ENCODE measurements at places on chromosomes 4 and X.
A peak's percentile ranks its signal among the peaks of the same experiment; 100 is the strongest.

- no peak for DNase-seq
These were observed 41.3 kb downstream of the TRAPPC11 start for GRCh38 chr4:183700407-183700806.

GRCh38 chr4:7704625-7705024 lies 235.0 kb downstream of the AFAP1 start:
- DNase-seq, result no peak

DNA sequence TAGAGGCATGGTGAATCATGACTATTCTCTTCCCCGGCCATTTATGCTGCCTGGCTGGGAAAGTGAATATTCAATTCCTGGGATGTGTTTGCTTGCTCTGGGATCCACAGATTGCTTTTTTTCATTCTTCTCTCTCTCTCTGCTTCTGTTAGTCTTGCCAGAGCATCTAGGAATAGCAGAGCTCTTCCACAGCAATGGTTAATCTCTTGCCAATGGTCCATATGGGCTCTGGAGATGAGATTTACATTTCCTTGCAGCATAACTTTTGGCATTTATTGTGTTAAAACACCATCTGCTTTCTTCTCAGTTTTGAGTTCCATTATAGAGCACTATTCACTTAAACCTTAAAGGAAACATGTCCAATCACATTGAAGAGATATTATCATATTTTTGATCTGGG lies 59.2 kb upstream of the GUCY1A1 start:
- DNase-seq, result no peak

- no peak for DNase-seq
These were observed 12.5 kb upstream of the UVSSA start for GRCh38 chr4:1334579-1334895.

- DNase-seq, result peak; percentile 76
These were observed 165.6 kb upstream of the S100G start for GRCh38 chrX:16484338-16484737.

- no peak for DNase-seq
These were observed 21.5 kb upstream of the HTRA3 start for GRCh38 chr4:8248091-8248490.

GRCh38 chr4:78726546-78726945 lies 49.6 kb upstream of the BMP2K start:
- no peak for DNase-seq

GRCh38 chrX:154375156-154375504 lies 696 bp upstream of the FLNA start:
- DNase-seq, result no peak

DNA sequence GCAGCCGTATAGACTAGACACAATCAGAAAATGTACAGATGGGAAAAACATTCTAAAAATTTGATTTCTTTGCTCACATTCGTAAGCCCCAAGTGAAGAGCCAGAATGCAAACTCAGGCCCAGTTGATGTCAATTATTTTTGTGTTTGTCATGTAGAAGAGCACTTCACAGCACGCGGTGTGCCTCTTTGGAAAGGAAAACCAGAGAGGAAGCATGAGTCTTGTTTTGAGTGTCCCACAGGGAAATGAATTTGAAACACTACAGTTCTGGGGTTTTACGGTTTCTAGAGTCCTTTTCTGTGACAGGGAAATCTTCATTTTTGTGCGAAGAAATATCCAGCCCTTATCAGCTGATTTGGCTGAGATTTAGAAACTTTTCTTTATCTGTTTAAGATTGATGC lies 554.6 kb upstream of the BOD1L1 start:
- DNase-seq, result no peak

DNA sequence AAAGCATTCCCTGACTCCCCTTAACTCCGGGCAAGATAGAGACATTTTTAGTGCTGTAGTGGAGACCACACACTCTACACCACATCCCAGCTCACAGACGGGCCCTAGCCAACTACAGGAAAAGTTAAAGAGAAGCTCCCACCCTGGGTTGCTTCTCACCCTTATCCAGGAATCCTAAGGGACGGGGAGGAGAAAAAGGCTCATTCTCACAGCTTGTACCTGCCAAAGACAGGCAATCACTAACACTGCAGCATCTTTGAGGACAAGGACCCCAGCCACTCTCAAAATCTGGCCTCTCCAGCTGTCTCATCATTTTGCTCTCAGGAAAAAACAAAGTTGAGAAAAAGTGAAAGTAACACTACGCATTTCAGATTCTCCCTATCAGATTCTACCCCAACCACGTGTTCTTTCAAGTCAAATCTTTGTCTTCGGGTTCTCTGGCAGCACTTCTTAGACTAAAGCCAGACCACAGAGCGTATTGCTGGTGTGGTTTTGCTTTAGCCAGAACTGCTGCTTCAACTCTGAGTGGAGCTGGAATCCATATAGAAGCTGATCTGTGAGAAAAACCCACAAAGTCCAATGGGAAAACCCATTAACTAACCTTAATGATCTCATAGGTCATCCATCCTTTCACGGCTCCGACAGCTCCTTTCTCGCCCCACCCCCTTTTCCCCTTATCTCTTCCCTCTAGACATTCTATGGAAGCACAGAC lies 605.9 kb upstream of the DIPK2B start:
- DNase-seq, result peak; percentile 89

DNA sequence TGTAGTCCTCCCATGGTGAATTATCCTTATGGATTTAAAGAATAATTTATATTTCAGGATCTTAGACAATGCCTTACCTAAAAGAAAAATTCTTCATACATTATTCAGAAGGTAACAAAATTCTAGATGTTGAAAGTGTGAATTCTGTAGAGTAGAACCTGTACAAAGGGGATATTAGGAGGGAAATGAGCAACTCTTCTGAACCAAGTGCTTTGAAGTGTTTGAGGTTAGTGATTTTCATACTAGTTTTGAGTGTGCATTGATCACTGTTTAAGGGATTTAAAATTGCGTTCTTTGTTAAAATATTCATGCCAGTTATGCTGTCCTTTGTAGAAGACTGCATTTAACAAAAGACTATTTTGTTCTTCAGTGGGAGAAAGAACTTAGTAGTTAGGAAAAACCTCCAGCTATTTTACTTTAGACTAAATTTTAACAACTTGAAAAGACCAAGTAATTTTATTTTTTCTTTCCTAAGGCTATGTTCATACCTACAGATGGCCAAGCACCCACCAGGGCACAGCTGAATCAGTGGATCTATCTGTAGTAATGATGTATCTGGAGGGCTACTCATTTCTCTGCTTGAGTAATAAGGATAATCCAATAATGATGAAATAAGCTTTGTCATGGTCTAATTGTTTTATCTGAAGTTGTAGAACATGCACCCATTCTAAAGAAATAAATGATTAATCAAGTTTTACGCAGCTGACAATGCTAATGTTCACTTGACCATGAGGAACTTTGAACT lies 134.3 kb upstream of the RPS6KA6 start:
- no peak for DNase-seq

- no peak for DNase-seq
These were observed 655 bp downstream of the HELT start for GRCh38 chr4:185018834-185019455.

- no peak for DNase-seq
These were observed 123.9 kb downstream of the MID1 start for GRCh38 chrX:10496345-10496965.

GRCh38 chr4:38837334-38837733 lies 19.3 kb downstream of the TLR6 start:
- DNase-seq, result no peak

DNA sequence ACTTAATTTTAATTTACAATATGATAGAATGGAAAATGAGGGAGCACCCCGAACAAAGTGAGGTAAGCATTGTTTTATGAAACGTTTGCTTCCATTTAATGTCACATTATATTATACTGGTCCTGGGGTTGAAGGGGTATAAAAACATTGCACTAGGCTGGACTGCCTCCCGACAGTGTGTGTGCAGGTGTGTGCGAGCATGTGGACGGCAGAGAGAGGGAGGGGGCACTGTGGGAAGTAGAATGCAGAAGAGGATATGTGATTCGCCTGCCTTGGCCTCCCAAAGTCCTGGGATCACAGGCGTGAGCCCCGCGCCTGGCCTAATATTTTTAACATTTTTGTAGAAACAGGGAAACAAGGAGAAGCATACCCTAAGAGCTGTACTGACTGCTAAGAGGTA lies 36.0 kb downstream of the IRF2 start:
- DNase-seq, result no peak

GRCh38 chr4:39950861-39951481 lies 26.7 kb downstream of the PDS5A start:
- no peak for DNase-seq

DNA sequence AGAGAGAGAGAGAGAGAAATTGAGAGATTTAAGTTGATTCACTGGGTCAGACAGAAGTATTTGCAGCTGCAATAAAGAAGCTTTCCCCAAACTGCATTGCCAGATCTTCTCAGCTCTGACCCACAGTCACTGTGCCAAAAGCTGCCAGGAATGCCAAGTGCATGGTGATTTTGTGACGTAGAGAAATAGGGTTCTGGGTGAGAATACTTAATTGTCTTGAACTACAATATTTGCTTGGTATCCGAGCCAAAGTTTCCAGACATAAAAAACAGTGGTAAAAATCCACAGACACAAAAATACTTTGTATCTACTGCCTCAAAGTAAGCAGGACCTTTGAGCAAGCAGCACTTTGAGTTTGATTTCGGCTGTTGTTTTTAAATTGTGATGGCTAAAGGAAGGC lies 331.1 kb downstream of the GRID2 start:
- no peak for DNase-seq

DNA sequence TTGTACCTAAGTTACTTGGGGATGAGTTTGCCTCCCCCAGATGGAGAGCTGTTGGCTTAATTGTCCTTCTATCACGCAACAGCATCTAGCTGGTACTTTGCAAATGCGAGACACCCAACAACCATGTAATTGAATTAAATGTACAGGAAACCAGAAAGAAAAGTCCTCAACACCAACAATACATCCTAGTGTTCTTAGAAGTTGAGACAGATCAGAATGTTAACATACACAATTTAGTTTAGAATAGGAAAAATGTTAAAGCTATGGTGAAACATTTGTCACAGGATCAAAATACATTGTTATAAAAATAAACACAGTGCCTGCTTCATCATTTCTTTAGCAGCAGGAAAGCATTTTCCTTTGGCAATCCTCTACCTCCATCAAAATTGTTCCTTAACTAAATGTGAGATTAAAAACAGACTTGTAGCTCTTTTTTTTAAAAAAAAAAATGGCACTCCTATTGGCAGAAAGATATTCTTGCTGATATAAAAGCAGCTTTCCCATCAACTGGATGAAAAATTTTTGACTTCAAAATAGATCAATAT lies 163.1 kb upstream of the MID1 start:
- DNase-seq, result no peak

GRCh38 chr4:1705732-1706131 lies 6.4 kb downstream of the SLBP start:
- no peak for DNase-seq

- DNase-seq, result no peak
These were observed 66.1 kb downstream of the NR3C2 start for GRCh38 chr4:148376151-148376550.

DNA sequence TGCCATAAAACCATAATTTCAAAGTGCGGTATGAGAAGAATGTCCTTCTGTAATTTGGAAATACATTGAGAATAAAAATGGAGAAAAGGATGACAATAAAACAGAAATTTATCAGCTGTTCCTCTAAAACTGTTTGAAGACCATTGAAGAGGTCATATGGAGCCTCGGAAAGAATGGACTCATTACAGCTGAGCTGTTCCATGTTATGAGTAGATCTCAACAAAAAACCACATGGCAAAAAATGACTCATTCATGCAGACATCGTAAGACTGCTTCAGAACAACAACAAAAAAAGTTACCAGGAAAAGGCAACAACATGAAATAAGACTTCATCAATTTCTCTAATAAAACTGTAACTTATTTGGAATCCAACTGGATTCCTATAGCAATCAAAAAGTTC lies 39.7 kb downstream of the AKAP4 start:
- no peak for DNase-seq

DNA sequence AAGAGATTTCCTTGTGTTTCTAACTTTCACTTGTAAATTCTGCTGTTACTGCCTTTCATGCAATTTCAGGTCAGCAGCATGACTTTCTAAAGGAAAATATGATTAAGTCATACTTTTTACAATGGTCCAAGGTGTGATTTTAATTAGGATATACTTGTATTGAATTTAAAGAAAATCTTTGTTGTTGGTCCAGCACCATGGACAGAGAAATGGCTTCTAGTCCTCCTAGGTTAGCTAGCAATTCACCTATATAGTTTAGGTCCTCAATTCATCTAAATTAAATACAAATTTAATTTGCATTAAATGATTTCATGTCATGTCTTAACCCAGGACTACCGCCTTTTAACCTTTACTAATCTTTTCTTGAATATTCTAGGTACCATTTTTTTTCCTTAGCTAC lies 304.9 kb upstream of the RPS6KA3 start:
- no peak for DNase-seq

GRCh38 chr4:162700815-162701361 lies 465.8 kb downstream of the NAF1 start:
- DNase-seq, result no peak

- DNase-seq, result no peak
These were observed 100.2 kb upstream of the OTUD4 start for GRCh38 chr4:145280541-145280940.

DNA sequence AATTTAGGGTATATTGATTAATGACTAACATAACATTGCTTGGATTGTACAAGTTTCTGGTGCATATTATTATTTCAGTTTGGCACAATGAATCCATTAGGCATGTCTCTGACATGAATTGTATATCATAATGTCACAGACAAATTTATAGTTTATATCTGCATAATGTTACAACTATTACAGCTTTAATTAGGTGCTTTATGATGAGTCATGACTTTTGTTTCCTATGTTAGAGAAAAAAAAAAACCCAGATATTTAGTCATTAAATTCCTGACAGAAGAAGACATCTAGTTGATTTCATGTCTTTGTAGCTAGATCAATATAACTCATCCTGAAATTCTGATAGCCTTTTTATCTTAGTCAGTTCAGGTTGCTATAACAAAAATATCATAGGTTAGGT lies 385.7 kb upstream of the EPHA5 start:
- DNase-seq, result no peak

DNA sequence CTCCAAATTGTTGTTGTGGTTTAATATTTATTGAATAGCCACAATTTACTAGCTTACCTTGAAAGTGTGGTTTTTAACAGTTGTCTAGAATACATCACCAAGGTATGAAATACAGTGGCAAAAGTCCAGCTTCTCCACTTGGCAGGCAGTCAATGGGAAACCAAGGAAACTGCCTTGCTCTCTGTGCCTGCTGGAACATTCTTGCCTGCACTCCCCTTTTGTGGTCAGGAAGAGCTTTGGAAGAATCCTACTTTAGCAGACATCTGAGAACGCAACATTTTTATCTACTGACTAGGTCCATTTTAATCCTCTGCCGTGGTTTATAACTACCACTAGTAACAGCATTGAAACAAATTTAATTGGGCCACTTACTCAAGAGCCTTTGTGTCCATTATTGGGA lies 64.5 kb downstream of the TENM3 start:
- peak; percentile 96 for DNase-seq

GRCh38 chr4:177505171-177505615 lies 63.0 kb upstream of the AGA start:
- no peak for DNase-seq

GRCh38 chr4:84498935-84499623 lies at the start of gene NKX6-1:
Gene NKX6-1, minus strand, starts transcription at chr4:84499292. Its CDS starts 1,064 bp downstream, at chr4:84498228.
- DNase-seq, result no peak
